ENCODE measurements at places on chromosomes 7 and 10.

DNA sequence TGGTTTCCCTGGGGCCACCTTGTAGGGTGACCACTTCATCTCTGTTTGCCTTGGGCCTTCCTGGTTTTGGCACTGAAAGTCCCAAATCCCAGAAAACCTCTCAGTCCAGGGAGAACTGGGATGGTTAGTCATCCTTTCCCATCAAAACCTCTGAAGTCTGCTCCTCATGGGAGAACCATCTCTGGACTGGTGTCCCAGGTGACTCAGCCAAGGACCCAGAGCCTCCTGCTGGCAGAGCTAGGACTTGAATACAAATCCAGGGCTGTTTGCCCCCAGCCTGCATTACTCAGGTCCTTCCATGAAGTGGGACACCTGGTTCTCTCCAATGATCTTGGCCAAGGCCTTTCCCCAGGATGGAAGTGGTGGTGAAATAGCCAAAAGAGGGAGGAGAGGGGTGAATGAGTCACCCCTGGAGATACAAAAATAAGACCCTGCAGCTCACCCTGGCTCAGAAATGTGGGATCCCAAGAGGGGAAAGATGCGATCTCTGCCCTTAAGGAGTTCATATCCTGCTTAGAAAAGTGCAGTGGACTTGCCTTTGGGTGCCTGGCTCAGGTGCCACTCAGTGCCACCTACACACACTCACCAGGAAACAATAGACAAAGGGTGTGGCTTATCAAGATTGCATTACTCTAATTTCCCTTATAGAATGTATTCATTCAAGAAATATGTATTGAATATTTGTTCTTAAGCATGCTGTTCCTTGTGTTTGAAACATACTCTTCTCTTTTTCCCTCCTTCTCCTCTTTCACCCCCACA is 22.0 kb downstream of the ADRA2A start:
- no peak for DNase-seq

- DNase-seq = no peak
These were observed at the start of gene PAPOLB for GRCh38 chr7:4861673-4862072. Gene PAPOLB (minus strand): TSS chr7:4862030. CDS start chr7:4861810, 220 bp downstream.

- DNase-seq = no peak
These were observed 12.8 kb downstream of the ZNF467 start for GRCh38 chr7:149760538-149760937.

DNA sequence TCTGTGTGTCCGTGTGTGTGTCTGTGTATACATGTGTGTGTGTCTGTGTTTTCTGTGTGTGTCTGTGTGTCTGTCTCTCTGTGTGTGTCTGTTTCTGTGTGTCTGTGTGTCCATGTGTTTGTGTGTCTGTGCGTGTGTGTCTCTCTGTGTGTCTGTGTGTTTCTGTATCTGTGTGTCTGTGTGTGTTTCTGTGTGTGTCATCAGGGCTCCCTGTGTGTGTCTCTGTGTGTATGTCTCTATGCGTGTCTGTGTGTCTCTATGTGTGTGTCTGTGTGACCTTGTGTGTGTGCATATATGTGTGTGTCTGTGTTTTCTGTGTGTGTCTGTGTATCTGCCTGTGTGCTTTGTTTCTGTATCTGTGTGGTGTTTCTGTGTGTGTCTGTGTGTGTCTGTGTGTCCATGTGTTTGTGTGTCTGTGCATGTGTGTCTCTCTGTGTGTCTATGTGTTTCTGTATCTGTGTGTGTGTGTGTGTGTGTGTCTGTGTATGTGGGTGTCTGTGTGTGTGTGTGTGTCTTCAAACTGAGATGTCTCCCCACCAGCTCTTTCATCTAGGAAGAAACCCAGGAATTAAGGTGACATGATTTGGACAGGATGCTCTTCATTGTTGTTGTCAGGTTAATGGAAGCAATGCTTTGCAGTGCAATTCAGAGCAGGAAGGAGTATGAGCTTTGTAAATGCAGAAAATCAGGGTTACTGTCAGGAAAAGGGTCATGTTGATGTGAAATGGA is 20.7 kb upstream of the PPIF start:
- no peak for DNase-seq

DNA sequence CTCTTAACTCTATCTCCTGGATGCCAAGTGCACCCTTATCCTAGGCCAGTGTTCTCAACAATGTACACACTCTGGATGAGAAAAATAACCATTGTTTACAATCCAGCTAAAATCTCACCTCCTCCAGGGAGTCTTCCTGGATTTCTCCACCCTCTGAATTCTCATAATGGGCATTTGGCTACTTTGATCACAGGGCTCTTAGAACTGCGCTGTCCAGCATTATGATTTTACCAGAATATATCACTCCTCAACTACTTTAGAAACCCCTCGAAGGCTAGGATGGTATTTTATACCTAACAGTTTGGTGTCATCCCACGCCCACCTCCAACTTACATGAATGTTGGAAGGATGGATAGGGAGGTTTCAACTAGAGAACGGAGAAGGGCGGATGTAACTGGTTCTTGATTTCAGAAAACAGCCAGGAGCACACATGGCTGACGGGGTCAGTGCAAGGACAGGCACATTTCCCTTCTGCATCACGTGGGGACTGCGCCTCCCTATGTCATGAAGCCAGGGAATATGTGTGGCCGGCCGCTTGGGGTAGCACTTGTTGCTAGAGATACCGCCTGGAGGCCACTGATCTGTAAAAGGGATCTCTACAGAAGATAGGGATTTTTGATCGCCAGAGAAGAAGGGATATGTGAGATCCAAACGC is 1.2 kb upstream of the ATP6V0E2 start:
- peak; percentile 40 for DNase-seq

GRCh38 chr7:124752310-124752709 is 13.3 kb downstream of the GPR37 start:
- no peak for DNase-seq

- no peak for DNase-seq
These were observed 695 bp downstream of the HSPA12A start for GRCh38 chr10:116741391-116742351.

DNA sequence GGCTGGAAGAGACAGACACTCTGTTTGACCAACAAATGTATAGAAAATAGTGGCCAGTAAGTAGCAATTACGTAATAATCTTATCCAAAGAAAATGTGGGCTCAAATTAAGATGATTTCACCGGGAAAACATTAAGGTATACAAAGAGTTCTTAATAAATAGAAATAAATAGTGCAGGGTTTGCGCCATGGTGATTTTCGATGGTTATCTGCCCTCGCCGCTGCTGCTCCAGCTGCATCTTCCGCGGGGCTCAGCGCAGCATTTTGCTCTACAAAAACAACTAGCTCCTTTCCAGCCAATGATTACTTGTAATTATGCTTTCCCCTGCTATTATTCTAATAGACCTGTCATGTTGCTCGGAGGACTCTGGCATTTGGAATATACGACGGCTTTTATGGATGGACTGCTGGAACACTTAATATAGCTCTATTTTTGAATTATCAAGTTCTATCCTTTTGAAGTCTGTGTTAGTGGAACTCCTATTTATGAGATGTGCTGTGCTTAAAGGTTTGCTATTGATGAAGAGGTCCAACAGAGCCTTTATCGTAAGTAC is 103.8 kb downstream of the BUB3 start:
- DNase-seq = no peak

- DNase-seq = no peak
These were observed 64.7 kb downstream of the GOLGA7B start for GRCh38 chr10:97914171-97914836.

DNA sequence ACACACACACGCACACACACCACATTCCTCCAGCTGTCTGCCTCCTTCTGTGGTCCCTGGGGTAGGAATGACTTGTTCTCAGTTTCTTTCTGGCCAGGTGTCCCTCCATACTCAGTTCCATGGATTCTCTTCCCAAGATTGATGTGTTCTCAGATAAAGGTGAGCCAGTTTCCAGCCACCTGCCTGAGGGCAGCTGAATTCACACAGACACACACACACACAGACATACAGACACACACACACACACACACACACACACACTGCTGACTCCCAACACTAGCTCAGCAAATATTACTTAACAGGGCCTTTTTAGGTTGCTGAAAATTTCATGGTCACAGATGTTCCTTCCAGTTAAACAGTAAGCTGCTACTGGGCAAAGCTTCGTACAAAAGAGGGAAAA is 45.4 kb upstream of the GDF10 start:
- DNase-seq = peak; percentile 42

- no peak for DNase-seq
These were observed 21.8 kb downstream of the REEP3 start for GRCh38 chr10:63542835-63543575.

Data from liver (tissue), 10 donors.